GM13976 (cell line): ENCODE measurements at places on chromosomes 11 and 22.

DNA sequence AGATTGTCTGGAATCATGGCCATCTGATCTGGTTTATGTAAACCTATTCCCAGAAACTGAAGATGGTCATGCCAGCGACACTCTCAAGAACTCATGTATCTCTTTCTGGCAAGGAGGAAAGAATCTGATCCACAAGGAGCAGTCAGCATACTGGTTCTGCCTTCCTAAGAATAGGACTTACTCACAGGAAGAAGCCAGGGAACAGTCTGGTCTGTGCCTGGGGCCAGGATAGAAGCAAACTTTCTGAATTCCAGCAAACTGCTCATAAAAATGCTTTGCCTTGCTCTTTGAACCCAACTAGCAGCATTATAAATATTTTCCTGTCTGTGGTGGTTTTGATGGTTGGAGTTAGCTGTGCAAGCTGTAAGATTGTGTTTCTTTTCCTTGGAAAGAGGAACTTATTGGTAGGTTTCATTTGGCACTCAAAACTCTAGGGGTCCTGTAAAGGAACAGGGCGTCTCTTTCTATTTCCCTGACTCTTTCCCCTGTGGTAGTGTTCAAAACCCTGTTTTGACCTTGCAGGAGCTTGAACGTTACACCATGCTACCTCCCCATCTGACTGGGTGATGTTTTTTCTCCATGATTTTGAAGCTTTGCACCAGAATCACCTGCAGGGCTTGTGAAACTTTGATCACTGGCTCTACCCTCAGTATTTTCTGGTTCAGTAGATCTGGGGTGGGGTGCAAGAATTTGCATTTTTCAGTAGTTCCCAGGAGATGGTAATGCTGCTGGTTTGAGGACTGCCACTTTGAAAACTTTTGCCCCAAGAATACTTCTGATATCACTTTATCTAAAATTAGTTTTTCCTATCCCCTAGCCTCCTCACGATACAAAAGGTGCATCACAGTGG lies 627.8 kb upstream of the ANO5 start:
- no peak for DNase-seq

- DNase-seq, result peak; percentile 71
Measured at GRCh38 chr11:75351791-75352587, 528 bp upstream of the ARRB1 start.

DNA sequence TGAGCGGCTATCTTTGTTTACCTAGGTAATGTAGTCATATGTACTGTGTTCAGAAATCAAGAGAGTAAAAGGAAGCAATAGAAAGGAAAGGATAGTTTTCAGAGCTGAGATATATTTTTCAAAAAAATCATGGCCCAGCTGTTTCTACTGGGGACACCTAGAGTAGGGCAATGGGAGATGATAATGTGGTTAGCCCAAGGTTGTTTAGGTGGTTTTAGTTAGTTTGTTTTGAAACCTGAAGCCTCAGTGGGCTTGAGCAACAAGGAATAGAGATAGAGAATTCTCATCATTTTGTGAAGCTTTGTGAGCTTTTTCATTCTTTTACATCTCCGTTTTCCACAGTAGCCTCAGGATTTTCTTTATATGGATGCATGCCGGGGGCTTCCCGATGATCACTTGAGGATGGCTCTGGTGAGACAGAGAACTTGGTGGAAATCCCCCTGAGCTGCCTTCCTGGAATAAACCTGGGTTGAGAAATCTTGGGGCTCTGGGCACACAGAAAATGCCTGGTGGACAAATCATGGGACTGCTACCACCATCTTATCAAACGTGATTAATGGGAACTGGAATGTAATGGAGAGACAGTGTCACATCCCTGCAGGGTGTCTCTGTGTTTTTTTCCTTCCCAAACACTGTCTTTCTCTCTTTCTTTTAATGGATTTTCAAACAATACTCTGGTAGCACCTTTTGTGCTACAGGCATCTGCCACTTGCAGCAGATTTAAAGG lies 49.0 kb downstream of the ARHGAP42 start:
- DNase-seq, result no peak

GRCh38 chr11:105447936-105448702 lies 161.8 kb upstream of the GRIA4 start:
- no peak for DNase-seq

GRCh38 chr11:109423466-109424190 lies 1.6 kb downstream of the C11orf87 start:
- peak; percentile 26 for DNase-seq
